ENCODE measurements at places on chromosomes 1 and 21.

DNA sequence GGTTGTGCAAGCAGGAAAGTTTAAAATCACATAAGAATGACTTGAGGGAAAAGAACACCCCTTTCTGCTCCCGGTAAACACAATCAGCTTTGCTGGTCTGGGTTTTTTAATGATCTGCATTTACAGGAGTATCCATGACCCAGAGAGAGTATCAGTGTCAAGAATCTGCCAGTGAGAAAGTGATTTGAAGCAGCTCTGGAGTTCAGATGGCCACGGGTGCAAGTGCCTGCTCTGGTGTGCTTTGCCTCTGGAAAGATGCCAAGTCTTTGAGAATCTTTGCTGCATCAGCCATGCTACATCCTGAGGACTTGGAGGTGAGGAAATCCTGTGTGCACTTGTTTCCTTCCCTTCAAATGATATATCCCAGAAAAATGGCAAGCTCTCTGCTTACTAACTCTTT lies 18.6 kb upstream of the MYSM1 start:
- H3K4me1 ChIP-seq: peaks cover 16% of the 10 kb centered on the region
- peak overlapping the region; percentile 86 for H3K27ac ChIP-seq
- H3K27me3 ChIP-seq: no peaks in the 10 kb centered on the region
- peak overlapping the region; percentile 52 for H3K4me3 ChIP-seq
- peak; percentile 25 for ATAC-seq
- no peaks in the 10 kb centered on the region for H3K36me3 ChIP-seq

DNA sequence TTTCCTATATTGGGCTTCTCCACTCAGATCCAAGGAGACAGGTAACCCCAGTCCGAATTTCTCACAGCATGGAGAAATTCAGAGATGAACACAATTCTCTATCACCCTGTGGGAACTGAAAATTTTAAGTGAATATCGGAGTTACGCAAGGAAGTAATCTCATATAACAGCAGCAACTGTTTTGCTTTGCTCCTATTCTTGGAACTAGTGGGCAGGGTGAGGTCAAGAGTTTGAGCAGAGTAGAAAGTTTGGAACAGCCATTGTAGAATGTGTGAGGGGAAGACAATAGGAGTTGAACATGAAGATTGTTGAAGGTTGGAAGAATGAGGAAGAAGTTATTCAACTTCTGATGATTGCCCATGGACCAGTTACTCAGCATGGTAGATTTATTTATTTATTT lies 24.3 kb upstream of the SLC35D1 start:
- no peak for ATAC-seq
- H3K4me3 ChIP-seq: no peak overlapping the region
- H3K27me3 ChIP-seq: no peaks in the 10 kb centered on the region

- peak overlapping the region; percentile 22 for H3K4me3 ChIP-seq
- H3K27me3 ChIP-seq: no peaks in the 10 kb centered on the region
- H3K36me3 ChIP-seq: peaks cover 13% of the 10 kb centered on the region
- H3K4me1 ChIP-seq: peaks cover 23% of the 10 kb centered on the region
These were observed 62.1 kb upstream of the S1PR1 start for GRCh38 chr1:101174722-101175121.

GRCh38 chr21:15122241-15122640 lies 57.4 kb upstream of the NRIP1 start:
- no peak for ATAC-seq
- no peaks in the 10 kb centered on the region for H3K36me3 ChIP-seq
- no peak overlapping the region for H3K27ac ChIP-seq
- no peak overlapping the region for H3K4me3 ChIP-seq

- H3K27me3 ChIP-seq: peaks cover 8% of the 10 kb centered on the region
- H3K4me3 ChIP-seq: no peak overlapping the region
- ATAC-seq: no peak
- no peaks in the 10 kb centered on the region for H3K4me1 ChIP-seq
- H3K36me3 ChIP-seq: no peaks in the 10 kb centered on the region
- H3K27ac ChIP-seq: no peak overlapping the region
These were observed 27.4 kb downstream of the CDCA8 start for GRCh38 chr1:37719572-37720195.

GRCh38 chr1:17689011-17689410 lies 66.1 kb upstream of the ACTL8 start:
- H3K27ac ChIP-seq: no peak overlapping the region
- no peaks in the 10 kb centered on the region for H3K36me3 ChIP-seq
- ATAC-seq: no peak
- H3K4me1 ChIP-seq: no peaks in the 10 kb centered on the region
- H3K4me3 ChIP-seq: no peak overlapping the region

DNA sequence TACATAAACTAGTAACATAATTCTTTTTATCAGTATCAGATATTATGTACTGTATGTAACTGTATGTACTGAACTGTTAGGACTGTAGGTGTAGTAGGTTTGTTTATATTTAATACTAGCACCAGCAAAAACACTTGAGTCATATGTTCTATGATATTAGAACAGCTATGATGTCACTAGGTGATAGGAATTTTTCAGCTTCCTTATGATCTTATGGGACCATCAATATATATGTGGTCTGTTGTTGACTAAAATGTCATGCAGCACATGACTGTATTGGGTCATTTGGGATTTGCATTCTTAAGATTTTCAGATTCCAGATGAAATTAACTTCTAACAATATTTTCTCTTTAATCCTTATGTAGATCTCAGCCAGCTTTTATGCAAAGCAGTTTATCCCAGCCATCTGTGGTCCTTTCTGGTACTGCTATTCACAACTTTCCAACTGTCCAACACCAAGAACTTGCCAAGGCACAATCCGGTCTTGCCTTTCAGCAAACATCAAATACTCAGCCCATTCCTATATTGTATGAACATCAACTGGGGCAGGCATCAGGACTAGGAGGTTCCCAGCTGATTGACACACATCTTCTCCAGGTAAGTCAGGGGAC lies 38.3 kb upstream of the MYOCOS start:
- H3K36me3 ChIP-seq: peaks cover 100% of the 10 kb centered on the region
- no peak overlapping the region for H3K27ac ChIP-seq
- peaks cover 18% of the 10 kb centered on the region for H3K4me1 ChIP-seq
- H3K27me3 ChIP-seq: no peaks in the 10 kb centered on the region
- no peak overlapping the region for H3K4me3 ChIP-seq

DNA sequence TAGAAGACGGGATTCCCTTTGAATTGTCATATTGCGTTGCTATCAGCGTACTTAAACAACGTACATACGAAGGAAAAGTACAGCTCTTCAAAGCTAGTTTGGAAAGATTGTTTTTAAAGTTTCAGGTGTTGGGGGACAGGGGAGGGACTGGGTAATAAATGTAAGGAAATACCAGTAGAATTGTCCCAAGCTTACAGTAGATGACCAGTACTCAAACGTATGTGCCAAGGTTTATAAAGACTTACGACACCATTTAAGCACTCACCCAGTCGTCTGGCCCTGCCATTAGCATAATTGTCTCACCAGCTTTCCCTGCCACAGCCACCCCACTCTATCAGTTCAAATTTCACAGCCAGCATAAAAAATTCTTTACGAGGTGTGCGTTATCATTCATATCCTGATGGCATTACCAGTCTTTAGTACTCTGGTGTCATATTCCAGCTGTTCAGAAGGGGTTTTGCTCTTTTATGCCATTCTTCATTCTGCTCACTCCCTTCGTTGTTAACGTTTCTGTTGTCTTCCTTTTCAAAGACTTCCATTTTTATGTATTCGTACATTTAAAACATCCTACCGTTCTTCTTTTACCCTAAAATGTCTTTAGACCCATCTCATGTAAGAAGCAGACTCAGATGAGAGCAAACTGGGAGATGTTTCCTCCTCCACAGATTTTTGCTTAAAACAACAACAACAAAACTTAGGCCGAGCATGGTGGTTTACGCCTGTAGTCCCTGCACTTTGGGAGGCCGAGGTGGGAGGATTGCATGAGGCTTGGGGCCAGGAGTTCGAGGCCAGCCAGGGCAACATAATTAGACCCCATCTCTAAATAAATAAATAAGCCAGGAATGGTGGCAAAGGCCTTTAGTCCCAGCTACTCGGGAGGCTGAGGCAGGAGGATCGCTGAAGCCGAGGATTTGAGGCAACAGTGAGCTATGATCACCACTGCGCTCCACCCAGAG lies 1.0 kb upstream of the HP1BP3 start:
- H3K27me3 ChIP-seq: no peaks in the 10 kb centered on the region
- no peak for ATAC-seq
- peak overlapping the region; percentile 92 for H3K27ac ChIP-seq
- H3K4me3 ChIP-seq: peak overlapping the region; percentile 92
- peaks cover 13% of the 10 kb centered on the region for H3K36me3 ChIP-seq
- H3K4me1 ChIP-seq: peaks cover 7% of the 10 kb centered on the region

DNA sequence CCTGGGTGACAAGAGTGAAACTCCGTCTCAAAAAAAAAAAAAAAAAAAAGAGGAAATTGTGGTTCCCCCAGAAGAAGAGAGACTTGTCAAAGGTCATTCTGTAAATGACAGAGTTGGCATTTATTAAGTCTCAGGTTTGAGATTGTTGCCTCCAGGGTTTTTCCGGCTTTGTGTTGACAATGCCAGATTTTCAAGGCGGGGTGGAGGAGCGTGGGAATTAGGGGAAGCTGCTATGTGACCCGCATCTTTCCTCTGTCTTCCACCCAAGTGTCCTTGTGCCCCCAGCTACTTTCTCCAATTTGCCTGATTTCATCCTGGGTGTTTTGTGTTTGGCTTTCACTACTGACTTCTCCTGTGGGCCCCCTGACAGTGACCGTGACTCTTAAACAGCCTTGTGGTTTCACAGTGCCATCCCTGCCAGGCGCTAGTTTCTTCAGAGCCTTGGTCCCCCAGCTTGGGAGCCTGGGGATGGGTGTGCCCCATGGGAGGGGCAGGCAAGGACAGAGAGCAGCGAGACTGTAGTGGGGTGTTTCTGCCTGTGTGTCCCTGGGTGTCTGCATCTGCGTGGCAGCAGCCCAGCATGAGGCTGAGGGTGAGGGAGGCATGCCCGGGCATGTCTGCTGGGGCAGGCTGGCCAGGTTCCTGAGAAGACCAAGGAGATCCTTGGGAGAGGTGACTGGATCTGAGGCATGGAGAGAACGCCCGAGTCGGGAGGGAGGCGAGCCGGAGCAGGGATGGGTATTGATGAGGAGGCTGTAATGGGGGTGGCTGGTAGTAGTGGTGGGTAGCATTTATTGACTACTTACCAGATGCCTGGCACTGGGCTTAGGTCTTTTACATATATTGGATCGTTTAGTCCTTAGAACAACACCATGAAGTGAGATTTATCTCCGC lies 46.3 kb downstream of the IER5 start:
- ATAC-seq: peak; percentile 77
- no peaks in the 10 kb centered on the region for H3K36me3 ChIP-seq
- no peaks in the 10 kb centered on the region for H3K27me3 ChIP-seq
- peak overlapping the region; percentile 83 for H3K4me3 ChIP-seq
- H3K4me1 ChIP-seq: peaks cover 36% of the 10 kb centered on the region

DNA sequence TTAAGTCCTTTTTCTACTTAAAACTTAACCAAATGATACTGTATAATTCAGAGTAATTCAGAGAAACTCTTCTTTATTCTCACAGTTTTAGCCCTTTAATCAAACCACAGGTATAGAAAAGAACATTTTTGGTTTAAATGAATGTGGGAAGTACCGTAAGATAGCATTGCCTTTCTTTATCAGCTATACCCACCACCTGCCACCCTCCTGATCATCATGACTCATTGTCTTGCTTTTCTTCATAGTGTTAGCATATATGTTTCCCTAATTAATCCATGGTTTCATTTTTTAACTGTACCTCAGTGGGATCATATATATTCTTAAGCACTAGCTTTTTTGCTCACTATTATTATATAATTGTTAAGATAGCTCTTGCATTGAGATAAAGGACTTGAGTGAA lies 27.5 kb upstream of the ANGPTL1 start:
- no peak overlapping the region for H3K27ac ChIP-seq
- H3K27me3 ChIP-seq: no peaks in the 10 kb centered on the region
- peak; percentile 60 for ATAC-seq
- H3K36me3 ChIP-seq: peaks cover 19% of the 10 kb centered on the region
- H3K4me3 ChIP-seq: no peak overlapping the region

DNA sequence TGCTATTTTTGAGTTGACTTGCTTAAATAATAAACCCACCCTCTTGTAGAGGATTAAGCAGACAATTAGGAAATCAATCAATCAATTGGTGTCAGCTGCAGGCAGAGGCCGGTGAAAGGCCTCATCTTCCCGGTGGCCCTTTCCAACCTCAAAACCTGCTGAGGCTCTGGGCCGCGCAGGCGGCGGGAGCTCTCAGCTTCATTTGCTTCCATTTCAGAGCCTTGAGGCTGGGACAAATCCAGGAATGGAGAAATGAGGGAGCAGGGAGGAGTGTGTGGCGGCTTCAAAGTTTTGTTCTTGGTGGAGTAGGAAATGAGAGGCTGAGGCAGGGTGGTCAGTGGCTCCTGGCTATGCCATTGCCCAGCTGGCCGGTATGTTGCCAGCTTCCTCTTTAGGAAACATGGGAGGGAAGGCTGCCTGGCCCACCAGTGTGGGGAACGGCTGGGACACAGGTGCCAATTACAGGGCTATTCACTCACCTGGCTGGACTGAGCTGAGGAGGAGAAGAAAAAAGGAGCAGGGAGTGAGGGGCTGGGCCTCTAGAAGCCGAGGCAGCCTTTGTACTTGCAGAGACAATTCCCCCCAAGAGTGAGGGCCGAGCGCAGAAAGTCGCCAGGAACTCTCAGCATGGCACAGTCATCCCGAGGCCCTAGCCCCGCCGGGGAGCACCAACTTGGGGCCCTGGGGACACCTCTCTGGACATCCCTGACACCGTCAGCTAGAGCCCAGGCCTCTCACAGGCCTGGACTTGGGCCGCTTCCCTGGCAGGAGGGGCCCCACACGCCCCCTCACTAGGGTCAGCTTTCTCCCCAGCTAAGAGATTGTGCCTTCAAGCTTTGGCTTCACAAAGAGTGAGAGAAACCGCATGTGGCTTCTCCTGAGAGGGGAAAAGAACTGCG lies 4.4 kb downstream of the POU3F1 start:
- peaks cover 11% of the 10 kb centered on the region for H3K36me3 ChIP-seq
- H3K27me3 ChIP-seq: peaks cover 41% of the 10 kb centered on the region
- ATAC-seq: no peak
- H3K4me1 ChIP-seq: peaks cover 5% of the 10 kb centered on the region
- no peak overlapping the region for H3K27ac ChIP-seq
- H3K4me3 ChIP-seq: no peak overlapping the region

- no peaks in the 10 kb centered on the region for H3K36me3 ChIP-seq
- H3K27ac ChIP-seq: no peak overlapping the region
- no peaks in the 10 kb centered on the region for H3K27me3 ChIP-seq
- H3K4me1 ChIP-seq: no peaks in the 10 kb centered on the region
- no peak for ATAC-seq
- H3K4me3 ChIP-seq: no peak overlapping the region
These were observed 38.7 kb upstream of the DESI2 start for GRCh38 chr1:244614113-244614836.

- no peaks in the 10 kb centered on the region for H3K36me3 ChIP-seq
- no peaks in the 10 kb centered on the region for H3K4me1 ChIP-seq
- H3K4me3 ChIP-seq: no peak overlapping the region
- H3K27ac ChIP-seq: no peak overlapping the region
- no peak for ATAC-seq
These were observed 940.6 kb downstream of the TTLL7 start for GRCh38 chr1:83058327-83058726.

GRCh38 chr1:21232044-21232443 lies 55.3 kb upstream of the EIF4G3 start:
- peaks cover 100% of the 10 kb centered on the region for H3K36me3 ChIP-seq
- H3K27ac ChIP-seq: no peak overlapping the region
- H3K4me1 ChIP-seq: no peaks in the 10 kb centered on the region

GRCh38 chr1:7389906-7390603 lies 381.0 kb upstream of the VAMP3 start:
- ATAC-seq: no peak
- no peaks in the 10 kb centered on the region for H3K36me3 ChIP-seq
- H3K4me3 ChIP-seq: no peak overlapping the region
